Stimulated activated CD8-positive, alpha-beta memory T cell treated with anti-CD3 and anti-CD28 coated beads, Interleukin-15, amount 100 ng/mL, for 1 hour (primary cell): ENCODE measurements at places on chromosomes 2 and 18.

- no peak for DNase-seq
Measured at GRCh38 chr2:169363560-169364150, 1.3 kb upstream of the LRP2 start.

DNA sequence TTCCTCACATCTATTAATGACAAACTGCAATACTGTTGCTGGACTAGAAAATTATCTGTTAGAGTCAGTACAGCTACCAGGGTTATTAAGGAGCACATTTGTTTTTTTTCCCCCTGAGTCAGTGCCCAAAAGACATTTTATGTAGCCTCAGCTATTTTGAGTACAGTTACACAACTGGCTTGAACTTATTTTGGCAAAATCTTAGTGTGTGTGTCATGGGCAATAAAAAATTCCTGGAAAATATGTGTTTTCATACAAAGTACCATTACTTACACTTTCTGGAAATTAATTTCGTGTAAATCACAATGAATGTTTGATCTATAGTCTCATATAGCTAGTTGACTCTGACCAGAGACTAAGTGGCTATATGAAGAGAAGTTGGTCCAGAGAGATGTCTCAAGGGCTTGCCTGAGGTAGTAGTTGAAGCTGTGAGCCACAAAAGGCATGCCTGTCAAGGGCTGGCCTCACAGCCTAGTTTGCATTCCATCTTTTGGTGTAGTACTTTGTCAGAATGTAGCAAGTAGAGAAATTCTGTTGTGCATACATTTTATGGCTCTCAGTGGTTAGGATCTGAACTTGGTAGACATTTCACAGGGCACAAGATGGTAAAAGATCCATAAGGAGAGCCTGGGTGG, 283.4 kb downstream of the MTX2 start:
- no peak for DNase-seq

- DNase-seq, result no peak
Measured at GRCh38 chr18:55838319-55838718, 250.3 kb upstream of the TCF4 start.

DNA sequence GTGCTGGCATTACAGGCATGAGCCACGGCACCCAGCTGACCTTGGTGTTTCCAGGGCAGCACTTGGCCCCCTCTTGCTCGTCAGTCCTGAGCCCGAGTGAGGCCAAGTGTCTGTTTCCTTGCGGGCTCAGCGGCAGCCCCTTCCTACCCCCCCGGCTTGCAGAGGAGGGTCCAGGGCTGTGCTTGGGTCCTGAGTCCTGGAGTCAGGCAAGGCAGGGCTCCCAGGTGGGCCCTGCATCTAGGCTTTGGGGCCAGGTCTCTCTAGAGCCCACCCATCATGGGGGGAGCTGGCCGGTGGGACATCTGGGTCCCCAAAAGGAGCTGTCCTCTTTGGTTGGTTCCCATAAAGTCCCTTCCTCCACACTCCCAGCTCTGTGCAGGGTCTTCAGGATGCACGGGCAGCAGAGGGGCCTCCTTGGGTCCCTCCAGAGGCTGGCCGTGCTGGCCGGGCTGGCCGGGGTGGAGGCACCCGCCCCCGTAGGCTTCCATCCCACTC, 63.7 kb upstream of the HPCAL1 start:
- DNase-seq, result no peak

GRCh38 chr2:10561288-10562035, 113.3 kb upstream of the ODC1 start:
- DNase-seq, result no peak

- DNase-seq, result no peak
Measured at GRCh38 chr2:152682663-152683062, 34.6 kb downstream of the PRPF40A start.

DNA sequence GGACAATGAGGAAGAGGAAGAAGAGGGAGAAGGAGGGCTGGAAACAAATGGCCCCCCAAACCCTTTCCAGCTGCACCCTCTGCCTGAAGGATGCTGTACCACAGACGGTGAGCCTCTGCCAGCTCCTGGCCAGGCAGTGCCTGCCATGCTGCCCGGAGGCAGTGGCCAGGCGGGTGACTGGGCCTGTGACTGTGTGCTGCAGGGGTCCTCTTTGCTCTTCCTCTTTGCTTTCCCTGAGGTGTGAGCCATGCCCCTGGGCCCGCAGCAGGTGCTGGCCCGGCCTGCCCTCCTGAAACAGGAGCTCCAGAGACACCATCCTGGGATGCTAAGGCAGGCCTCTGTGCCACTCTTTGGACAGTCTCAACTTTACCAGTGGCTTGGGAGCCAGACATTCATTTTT, 28.6 kb downstream of the GREB1 start:
- no peak for DNase-seq

- DNase-seq, result no peak
Measured at GRCh38 chr2:217150236-217150635, 290.4 kb upstream of the TNP1 start.

DNA sequence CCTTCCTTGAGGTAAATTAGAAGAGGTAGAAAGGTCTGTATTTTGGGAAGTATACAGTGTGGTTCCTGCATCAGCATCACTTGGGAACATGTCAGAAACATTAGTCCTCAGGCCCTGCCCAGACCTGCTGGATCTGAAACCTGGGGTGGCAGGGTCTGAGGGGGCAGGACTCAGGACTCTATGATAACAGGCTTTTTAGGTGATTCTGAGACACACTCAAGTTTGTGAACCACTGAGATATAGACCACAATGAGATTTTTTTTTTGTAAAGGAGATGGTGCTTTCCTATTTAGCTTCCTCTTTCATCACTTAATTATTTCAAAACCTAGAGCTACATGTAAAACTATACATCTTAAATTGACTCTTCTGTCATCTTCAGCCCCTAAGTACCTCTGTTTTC, 262.7 kb upstream of the SPOPL start:
- no peak for DNase-seq
